Stimulated activated CD4-positive, alpha-beta T cell treated with anti-CD3 and anti-CD28 coated beads, Interleukin-12 subunit alpha, Interleukin-12 subunit beta, amount 100 ng/mL, for 48 hours (primary cell): ENCODE measurements at places on chromosomes 3 and 15.

GRCh38 chr3:101128001-101128400 is 134.8 kb upstream of the ABI3BP start:
- no peak for DNase-seq

GRCh38 chr3:131540821-131541220 is 38.0 kb upstream of the MRPL3 start:
- DNase-seq = no peak

DNA sequence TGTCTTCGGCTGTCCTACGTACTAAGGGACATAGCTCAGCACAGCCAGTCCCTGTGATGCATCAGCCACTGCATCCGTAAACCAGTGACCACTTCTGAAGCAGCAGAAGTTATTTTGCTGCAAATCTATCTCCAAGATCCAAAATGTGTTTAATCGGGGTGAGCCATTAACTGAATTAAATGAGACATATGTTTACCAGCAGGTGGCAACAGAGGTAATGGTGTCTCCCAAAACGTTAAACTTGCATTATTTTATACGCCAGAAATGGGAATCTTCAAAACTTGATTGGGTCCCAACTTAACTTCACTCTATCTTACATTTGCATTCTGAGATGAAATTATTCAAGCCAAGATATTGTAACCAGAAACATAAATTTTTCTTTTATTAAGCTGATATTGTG is 75.3 kb upstream of the BOC start:
- DNase-seq = no peak

GRCh38 chr3:165643425-165643824 is 193.8 kb downstream of the BCHE start:
- DNase-seq = no peak

GRCh38 chr3:5275529-5275928 is 88.0 kb downstream of the EDEM1 start:
- no peak for DNase-seq
